Prostate gland (tissue), 2 donors: ENCODE measurements at places on chromosomes 12 and 14. TPM values are rescaled to one million over a fixed set of nuclear protein-coding genes. Genes with fewer than 3 reads are reported as not detected.

DNA sequence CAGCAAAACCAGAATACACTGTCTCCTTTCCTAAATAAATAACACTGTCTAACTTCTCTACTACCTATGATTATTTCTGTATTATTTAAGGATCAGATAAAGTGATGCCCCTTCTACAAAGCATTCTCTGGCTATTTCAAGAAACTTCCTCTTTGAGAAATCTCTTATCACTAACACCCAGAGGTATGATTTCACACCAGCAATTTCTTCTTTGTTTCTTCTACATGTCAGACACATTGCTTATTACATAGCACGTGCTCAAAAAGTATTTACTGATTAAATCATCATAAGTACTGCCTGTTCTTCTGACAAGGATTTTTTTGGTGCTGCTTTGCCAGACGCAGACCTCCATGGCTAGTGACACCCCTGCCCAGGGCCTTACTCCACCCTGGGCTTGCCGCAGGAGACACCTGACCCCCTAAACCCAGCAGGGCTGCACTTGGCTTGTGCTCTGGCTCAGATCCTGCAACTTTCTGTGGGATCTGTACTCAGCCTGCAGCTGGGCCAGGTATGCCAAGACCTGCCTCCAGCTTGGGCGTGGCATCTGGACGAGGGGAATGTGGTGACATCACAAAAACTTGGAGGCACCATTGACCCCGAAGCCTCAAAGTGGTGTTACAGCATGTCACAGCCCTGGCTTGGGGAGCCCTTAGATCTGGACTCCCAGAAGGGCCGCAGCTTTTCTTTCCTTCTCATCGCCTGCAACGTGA lies 15.4 kb upstream of the HIGD1C start:
- no peak overlapping the region for H3K27ac ChIP-seq
- no peak for DNase-seq
- no peaks in the 10 kb centered on the region for H3K27me3 ChIP-seq
- H3K4me3 ChIP-seq, result no peak overlapping the region
- no peaks in the 10 kb centered on the region for H3K36me3 ChIP-seq

- H3K27ac ChIP-seq, result no peak overlapping the region
- no peaks in the 10 kb centered on the region for H3K4me1 ChIP-seq
- no peak for DNase-seq
- no peak overlapping the region for H3K4me3 ChIP-seq
- H3K36me3 ChIP-seq, result no peaks in the 10 kb centered on the region
Observed at GRCh38 chr14:20803223-20803622, 579 bp upstream of the RNASE1 start.

- H3K4me3 ChIP-seq, result no peak overlapping the region
- no peak overlapping the region for H3K27ac ChIP-seq
- no peaks in the 10 kb centered on the region for H3K4me1 ChIP-seq
- H3K36me3 ChIP-seq, result no peaks in the 10 kb centered on the region
- H3K27me3 ChIP-seq, result no peaks in the 10 kb centered on the region
Observed at GRCh38 chr12:17278946-17279345, 673.0 kb upstream of the LMO3 start.

- no peak overlapping the region for H3K4me3 ChIP-seq
- H3K27me3 ChIP-seq, result no peaks in the 10 kb centered on the region
- H3K36me3 ChIP-seq, result no peaks in the 10 kb centered on the region
- no peak overlapping the region for H3K27ac ChIP-seq
- H3K4me1 ChIP-seq, result no peaks in the 10 kb centered on the region
Observed at GRCh38 chr12:24719293-24719721, 229.6 kb downstream of the BCAT1 start.

- no peak overlapping the region for H3K27ac ChIP-seq
- H3K4me3 ChIP-seq, result no peak overlapping the region
- no peaks in the 10 kb centered on the region for H3K27me3 ChIP-seq
- peaks cover 5% of the 10 kb centered on the region for H3K4me1 ChIP-seq
Observed at GRCh38 chr12:108699955-108700563, 31.3 kb downstream of the CORO1C start.

DNA sequence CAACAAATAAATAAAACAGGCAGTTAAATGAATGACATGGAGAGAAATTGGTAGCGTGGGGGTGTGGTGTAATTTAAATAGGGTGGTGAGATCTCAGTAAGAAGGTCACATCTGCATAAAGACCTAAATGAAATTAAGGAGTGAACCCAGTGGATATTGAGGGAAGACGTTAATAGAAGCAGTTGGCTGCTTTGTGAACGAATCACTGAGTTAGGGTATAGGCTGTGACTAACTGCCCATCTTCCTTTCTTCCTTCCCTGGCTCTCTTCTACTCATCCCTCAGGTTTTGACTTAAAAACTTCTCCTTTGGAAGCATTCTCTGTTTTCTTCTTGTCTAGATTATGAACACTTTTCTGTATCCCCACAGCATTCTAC lies 64.7 kb downstream of the BTG1 start:
- H3K36me3 ChIP-seq, result no peaks in the 10 kb centered on the region
- no peak overlapping the region for H3K27ac ChIP-seq
- H3K4me1 ChIP-seq, result no peaks in the 10 kb centered on the region

GRCh38 chr14:73630009-73630780 lies 14.6 kb upstream of the DNAL1 start:
- H3K36me3 ChIP-seq, result no peaks in the 10 kb centered on the region
- H3K4me3 ChIP-seq, result no peak overlapping the region
- no peak for DNase-seq
- no peaks in the 10 kb centered on the region for H3K27me3 ChIP-seq

- no peaks in the 10 kb centered on the region for H3K36me3 ChIP-seq
- H3K27ac ChIP-seq, result no peak overlapping the region
- no peak for DNase-seq
- no peaks in the 10 kb centered on the region for H3K27me3 ChIP-seq
- no peak overlapping the region for H3K4me3 ChIP-seq
Observed at GRCh38 chr14:45664668-45665356, 411.8 kb upstream of the MIS18BP1 start.

- H3K27ac ChIP-seq, result peak overlapping the region; percentile 84
- H3K36me3 ChIP-seq, result no peaks in the 10 kb centered on the region
- no peaks in the 10 kb centered on the region for H3K27me3 ChIP-seq
- H3K4me3 ChIP-seq, result no peak overlapping the region
- DNase-seq, result no peak
- H3K4me1 ChIP-seq, result peaks cover 79% of the 10 kb centered on the region
Observed at GRCh38 chr14:99565383-99565782, 38.6 kb downstream of the CCDC85C start.

The SIX6 gene
- 0.05 TPM for total RNA-seq

The HOXC11 gene
- not detected for total RNA-seq

The KLRG1 gene
- 0.36 TPM for total RNA-seq

The ADAM21 gene
- total RNA-seq, result 0.91 TPM

The KRT8 gene
- total RNA-seq, result 536 TPM

The KLHDC1 gene
- 4.6 TPM for total RNA-seq

The BBS10 gene
- total RNA-seq, result 11.6 TPM
